ENCODE measurements at places on chromosomes 13 and 19.

DNA sequence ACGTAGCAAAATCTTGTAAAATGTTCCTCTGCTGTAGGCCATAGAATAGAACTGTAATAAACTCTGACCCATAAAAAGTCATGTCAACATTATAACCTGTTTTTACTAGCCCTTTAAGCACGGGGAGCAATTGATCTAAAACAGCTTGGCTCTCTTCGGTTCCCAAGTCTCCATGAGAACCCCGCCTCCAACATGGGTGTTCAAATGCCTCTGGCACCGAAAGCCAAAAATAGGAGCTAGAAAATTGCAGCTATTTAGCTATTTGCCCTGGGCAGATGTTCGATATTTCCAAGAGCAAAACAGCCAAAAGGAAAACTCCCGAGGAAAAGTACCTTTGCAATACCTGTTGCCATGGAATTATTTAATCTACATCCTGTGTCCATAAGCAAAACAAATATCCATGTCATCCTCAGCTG lies 563.1 kb downstream of the EFNB2 start:
- DNase-seq: no peak

GRCh38 chr13:94481941-94482340 lies 2.5 kb upstream of the DCT start:
- DNase-seq: no peak

DNA sequence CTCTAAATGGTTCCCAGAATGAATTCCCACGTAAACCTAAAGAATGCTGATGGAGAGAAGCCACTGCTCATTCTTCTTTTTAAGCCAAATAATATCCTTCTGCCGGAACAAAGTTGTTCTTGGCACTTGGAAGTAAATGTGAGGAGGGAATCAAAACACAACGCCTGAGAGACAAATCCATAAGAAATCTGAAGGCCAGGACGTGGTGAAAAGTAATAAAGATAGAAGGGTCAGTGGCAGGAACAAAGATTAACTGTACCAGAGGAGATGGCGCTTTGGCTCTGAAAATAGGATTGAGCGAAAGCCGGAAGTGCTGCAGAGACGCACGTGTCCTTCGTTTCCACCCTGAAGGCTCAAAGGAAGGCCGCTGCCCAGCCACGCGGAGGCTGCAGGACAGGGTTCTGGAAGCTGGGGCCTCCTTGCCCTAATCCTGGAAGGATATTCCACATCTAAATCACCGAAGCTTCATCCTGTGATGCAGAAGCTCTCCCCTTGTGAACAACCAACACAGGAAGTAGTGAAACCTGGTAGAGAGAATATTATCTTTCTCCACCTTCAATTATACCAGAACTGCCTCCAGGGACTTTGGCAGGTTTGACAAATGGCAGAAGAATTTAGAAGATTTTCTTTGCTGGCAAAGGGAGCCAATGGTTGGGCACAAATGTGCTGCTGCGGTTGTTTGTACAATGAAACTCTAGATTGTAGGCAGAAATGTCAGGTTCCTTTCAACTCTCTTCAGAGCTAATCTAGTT lies 214.6 kb upstream of the SERP2 start:
- DNase-seq: no peak

DNA sequence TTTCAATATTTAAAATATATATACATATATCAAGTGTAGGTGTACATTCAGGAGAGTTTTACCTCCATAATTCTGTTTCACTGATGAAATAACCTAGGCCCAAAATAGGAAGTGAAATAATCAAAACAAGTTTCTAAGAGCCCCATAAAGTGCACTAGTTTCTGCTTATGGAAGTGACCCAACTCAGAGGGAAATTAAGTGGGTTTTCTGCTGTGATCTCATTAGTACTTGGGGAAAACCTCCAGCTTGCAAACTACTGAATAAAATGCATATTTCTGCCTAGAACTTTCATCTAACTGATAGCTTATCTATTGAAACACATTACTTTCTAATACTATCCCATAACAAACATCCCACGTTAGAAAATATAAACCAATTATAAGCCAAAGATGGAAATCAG lies 45.4 kb upstream of the MIR17HG start:
- DNase-seq: no peak
